ENCODE measurements at places on chromosomes 13 and 19. TPM values are rescaled to one million over a fixed set of nuclear protein-coding genes. Genes with fewer than 3 reads are reported as not detected.

Gene SMIM17
- total RNA-seq: not detected

Gene HCN2
- total RNA-seq: 5.6 TPM

Gene PNMA8B
- 0.25 TPM for total RNA-seq

Gene CEACAM4
- total RNA-seq: not detected

Gene S1PR5
- 0.26 TPM for total RNA-seq

Gene S1PR4
- 224 TPM for total RNA-seq

Gene SLC15A1
- not detected for total RNA-seq

Gene LNX2
- total RNA-seq: 8.8 TPM

Gene SLC10A2
- total RNA-seq: not detected

Gene ZNF442
- 0.60 TPM for total RNA-seq

All from activated naive CD4-positive, alpha-beta T cell treated with anti-CD3 and anti-CD28 coated beads, Interleukin-2, amount 10 ng/mL, durations not matched to agents 5 hours and 36 hours (primary cell).